ENCODE measurements at places on chromosomes 13 and 19.

- no peak for DNase-seq
Measured at GRCh38 chr19:28332351-28332750, 880.6 kb downstream of the UQCRFS1 start.

- DNase-seq, result peak; percentile 53
Measured at GRCh38 chr19:48632692-48633147, 4.5 kb downstream of the DBP start.

DNA sequence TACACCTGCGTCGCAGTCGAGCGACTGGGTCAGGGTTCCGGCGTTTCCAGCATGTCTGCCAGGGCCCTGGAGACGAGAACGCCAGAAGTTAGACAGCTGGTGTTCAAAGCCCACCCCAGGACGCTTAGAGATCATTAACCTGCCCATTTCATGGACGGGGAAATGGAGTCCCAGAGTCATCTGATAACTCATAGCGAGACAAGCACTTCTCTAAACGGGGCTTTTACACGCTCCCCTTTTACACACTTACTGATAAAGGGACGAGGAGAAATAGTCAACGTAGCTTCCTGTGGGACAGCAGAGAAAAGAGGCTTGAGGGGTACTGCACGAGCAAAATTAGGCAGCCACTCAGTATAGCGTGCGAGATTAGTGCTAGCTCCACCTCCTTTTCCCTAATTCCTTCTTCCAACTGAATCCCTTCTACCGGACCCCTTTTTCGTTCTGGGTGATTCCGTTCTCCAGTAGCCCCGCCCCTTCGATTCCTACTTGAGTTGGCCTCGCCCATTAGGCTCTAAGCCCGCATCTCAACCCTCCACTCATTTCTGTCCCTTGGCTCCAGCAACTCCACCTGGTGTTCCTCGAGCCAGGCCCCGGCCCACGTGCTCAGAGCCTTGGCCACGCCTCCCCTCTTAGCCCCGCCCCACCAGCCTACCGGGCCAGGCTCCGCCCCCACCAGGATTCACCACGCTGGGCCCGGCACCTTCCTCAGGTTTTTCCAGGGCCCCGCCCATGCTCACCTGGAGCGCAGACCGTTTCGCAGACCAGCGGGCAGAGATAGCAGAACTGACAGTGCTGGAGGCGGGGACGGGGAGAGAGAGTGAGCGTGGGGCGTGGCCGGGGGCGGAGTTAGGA, 3.7 kb downstream of the HRC start:
- DNase-seq, result peak; percentile 36

DNA sequence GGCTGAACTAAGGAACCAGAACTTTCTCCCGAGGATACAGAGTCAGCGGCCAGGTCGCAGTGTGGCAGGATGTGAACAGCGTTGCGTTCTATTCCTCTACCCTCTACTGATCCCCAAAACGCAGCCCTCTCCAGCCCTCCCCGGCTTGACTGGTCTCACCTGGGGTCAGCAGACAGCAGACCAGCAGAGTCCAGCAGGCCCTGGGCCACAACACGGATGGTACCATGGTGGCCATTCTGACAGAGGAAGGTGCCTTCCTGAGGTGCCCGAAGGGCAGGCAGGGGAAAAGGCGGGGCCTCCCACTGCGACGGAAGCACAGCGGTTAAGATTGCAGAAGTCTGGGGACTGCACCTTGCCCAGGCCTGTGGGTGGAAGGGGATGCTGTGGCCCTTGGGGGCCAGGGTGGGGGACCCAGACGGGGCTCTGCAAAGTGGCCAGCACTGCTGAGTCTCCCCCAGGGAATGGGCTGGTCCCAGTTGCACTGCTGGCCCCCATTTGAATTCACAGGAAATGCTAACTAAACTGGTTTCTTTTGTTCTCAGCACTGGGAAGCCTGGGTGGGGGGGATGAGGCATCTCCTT, at the start of gene ICAM3:
TSS of gene ICAM3 (minus strand) at position 245 of the 581 bp plus-strand sequence. CDS start at position 235, 10 bp downstream.
- DNase-seq, result no peak

GRCh38 chr13:39777527-39778061, 122.1 kb downstream of the COG6 start:
- DNase-seq, result peak; percentile 97
